ENCODE measurements at places on chromosomes 5 and 9. TPM values are rescaled to one million over a fixed set of nuclear protein-coding genes. Genes with fewer than 3 reads are reported as not detected.

The EPB41L4B gene
- total RNA-seq: 70.5 TPM

The PCDHGA2 gene
- 6.4 TPM for total RNA-seq

The ZNF79 gene
- total RNA-seq: 12.8 TPM

The HSD17B4 gene
- 615 TPM for total RNA-seq

The KCTD16 gene
- total RNA-seq: 2.5 TPM

The OTP gene
- total RNA-seq: not detected

The SPATA6L gene
- 14.3 TPM for total RNA-seq

DNA sequence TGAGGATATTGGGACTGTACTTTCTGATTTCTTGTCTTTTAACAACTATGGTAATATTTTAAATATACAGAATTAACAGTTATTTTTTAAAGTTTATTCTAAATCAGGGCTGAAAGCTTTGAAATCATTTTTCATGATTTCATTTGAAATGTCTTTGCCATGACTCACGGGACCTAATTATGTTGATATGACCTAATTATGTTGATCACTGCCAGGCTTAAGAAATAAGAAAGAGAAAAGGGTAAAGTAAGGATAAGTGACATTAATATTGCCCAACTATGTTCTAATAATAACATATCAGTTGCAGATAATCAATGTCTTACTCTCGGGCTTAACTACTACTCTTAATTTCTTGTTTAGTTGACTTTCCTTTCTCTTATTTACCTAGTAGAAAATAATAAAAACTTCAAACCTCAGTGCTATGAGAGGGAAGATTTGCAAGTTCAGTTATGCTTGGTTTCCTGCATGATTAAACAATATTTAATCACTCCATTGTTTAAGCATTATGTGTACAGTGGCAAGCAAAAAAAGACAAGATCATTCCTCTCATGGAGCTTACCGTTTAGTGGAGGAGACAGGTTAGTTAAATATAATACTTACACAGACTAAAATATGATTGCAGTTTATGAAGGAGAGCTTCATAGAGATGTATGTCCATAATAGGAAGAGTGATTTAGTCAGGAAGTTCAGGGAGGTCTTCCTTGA is 67.0 kb upstream of the EIF4EBP3 start:
- H3K27ac ChIP-seq: no peak overlapping the region
- H3K27me3 ChIP-seq: no peaks in the 10 kb centered on the region
- H3K36me3 ChIP-seq: peaks cover 13% of the 10 kb centered on the region
- DNase-seq: no peak

- no peak for DNase-seq
- H3K4me3 ChIP-seq: no peak overlapping the region
- H3K4me1 ChIP-seq: no peaks in the 10 kb centered on the region
- no peaks in the 10 kb centered on the region for H3K27me3 ChIP-seq
Observed at GRCh38 chr5:134088291-134088690, 26.2 kb upstream of the TCF7 start.

- H3K27me3 ChIP-seq: no peaks in the 10 kb centered on the region
- no peaks in the 10 kb centered on the region for H3K4me1 ChIP-seq
- H3K4me3 ChIP-seq: no peak overlapping the region
- DNase-seq: no peak
- no peaks in the 10 kb centered on the region for H3K36me3 ChIP-seq
- no peak overlapping the region for H3K27ac ChIP-seq
Observed at GRCh38 chr9:78986446-78986845, 585.3 kb upstream of the TLE4 start.

- H3K36me3 ChIP-seq: no peaks in the 10 kb centered on the region
- no peaks in the 10 kb centered on the region for H3K27me3 ChIP-seq
- H3K4me1 ChIP-seq: peaks cover 48% of the 10 kb centered on the region
- H3K4me3 ChIP-seq: no peak overlapping the region
- H3K27ac ChIP-seq: peak overlapping the region; percentile 96
Observed at GRCh38 chr9:35910613-35911359, 1.5 kb downstream of the SPAAR start.

DNA sequence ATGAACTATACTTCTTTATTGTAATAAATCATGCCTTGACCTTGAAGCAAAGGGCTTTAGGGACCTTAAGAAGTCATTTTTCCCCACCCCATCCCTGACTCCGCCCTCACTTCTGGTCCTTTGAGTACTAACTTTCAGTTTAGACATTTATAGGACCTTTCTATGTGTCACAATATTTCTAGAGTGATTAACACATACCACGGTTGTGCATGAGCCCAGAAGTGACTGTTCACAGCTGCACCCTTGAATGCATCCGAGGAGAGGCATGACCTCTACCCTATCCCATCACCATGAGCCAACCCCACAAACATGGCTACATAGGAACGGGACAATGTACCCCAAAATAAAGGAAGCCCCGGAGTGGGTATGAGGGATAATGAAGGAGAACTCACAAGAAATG is 160.3 kb downstream of the HSD17B3 start:
- H3K27ac ChIP-seq: no peak overlapping the region
- no peak overlapping the region for H3K4me3 ChIP-seq
- DNase-seq: no peak

GRCh38 chr9:105416840-105417239 is 31.0 kb upstream of the FSD1L start:
- DNase-seq: no peak
- H3K4me1 ChIP-seq: peaks cover 5% of the 10 kb centered on the region
- H3K4me3 ChIP-seq: no peak overlapping the region
- no peaks in the 10 kb centered on the region for H3K27me3 ChIP-seq
- no peak overlapping the region for H3K27ac ChIP-seq

- H3K36me3 ChIP-seq: no peaks in the 10 kb centered on the region
- peak; percentile 15 for DNase-seq
- H3K27ac ChIP-seq: no peak overlapping the region
Observed at GRCh38 chr9:1083325-1083913, 33.3 kb downstream of the DMRT2 start.

DNA sequence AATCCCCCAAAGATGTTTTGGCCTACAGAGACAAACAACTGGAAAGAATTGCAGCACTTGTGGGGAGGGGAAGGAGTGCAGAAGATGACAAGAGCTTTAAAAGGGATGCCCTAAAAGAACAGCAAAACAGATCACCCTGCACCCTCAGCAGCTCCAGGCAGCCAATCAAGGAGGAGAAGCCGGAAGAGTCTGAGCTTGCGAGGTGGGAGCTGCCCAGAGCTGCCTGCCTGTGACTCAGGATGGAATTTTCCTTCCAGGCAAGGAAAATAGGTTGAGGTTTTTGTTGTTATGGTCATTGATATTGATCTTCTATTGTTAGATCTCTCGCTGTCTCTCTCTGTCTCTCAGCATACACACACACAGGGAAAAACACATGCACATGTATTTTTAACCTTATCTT is 70.3 kb upstream of the MAP1B start:
- no peak overlapping the region for H3K27ac ChIP-seq
- H3K4me1 ChIP-seq: no peaks in the 10 kb centered on the region
- H3K4me3 ChIP-seq: no peak overlapping the region
- H3K27me3 ChIP-seq: no peaks in the 10 kb centered on the region

DNA sequence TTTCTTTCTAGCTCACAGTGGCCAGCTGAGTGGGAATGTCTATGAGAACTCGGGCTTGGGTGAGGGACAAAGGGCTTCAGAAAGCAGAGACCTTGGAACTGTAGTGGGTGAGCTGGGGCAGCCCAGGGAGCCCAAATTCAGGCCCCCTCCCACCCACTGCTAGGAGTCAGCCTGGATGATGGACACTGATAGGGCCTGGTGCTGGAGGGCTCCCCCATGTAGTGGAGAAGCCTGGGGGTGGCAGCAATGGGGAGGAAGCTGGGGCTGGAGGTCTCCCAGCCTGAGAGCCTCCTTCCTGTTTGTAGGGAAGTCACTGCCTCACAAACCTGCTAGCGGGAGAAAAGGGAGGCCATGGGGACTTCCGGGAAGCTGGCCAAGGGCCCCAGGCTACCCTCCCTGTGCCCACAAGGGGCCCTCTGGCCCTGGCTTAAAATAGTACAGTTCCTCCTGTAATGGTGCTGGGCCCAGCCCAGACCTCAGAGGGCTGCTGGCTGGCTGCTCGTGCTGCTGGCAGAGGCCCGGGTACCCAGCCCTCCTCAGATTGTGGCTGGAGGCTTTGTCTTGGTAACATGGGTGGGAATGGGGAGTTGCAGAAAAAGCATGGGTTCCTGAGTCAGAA is 6.3 kb upstream of the NR5A1 start:
- no peak overlapping the region for H3K4me3 ChIP-seq
- no peaks in the 10 kb centered on the region for H3K4me1 ChIP-seq
- H3K36me3 ChIP-seq: no peaks in the 10 kb centered on the region
- H3K27ac ChIP-seq: no peak overlapping the region
- no peaks in the 10 kb centered on the region for H3K27me3 ChIP-seq

- H3K4me3 ChIP-seq: no peak overlapping the region
- no peak for DNase-seq
- no peaks in the 10 kb centered on the region for H3K36me3 ChIP-seq
- H3K4me1 ChIP-seq: no peaks in the 10 kb centered on the region
- no peaks in the 10 kb centered on the region for H3K27me3 ChIP-seq
Observed at GRCh38 chr9:119838210-119838609, 469.0 kb upstream of the BRINP1 start.

DNA sequence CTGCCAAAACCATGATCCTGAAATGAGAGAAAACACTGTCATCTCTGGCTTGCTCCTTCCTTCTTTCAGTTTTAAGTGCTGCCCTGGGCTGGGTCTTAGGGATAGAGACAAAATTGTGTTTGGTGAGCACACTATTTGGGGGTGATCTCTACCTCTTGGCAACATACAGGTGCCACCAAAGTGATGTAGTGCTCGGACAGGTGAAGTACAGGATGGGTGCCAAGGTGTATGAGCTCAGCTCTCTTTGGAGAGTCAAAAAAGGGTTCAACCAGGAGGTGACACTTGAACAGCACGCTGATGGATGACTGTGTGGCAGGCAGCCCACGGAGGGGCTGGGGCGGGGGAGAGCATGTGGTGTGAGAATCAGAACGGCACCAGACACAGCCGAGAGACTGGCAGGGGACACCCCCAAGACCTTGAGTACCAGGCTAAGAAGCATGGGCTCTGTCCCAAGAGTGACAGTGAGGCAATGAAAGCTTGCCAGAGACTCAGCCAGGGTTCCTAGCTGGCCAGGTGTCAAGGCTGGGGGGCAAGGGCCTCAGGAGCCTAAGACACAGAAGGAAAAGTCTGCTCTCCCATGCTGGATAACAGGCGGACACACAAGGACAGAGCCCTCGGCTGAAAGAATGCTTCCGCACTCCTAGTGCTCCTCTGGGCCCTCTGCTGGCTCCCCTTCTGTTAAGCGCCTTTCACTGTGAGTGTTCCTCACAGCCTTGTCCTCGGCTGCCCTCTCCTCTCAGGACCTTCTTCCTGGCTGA is 2.5 kb downstream of the NHP2 start:
- DNase-seq: peak; percentile 21
- no peaks in the 10 kb centered on the region for H3K27me3 ChIP-seq
- no peak overlapping the region for H3K27ac ChIP-seq
- H3K36me3 ChIP-seq: peaks cover 44% of the 10 kb centered on the region
- no peak overlapping the region for H3K4me3 ChIP-seq

GRCh38 chr5:61254969-61255555 is 77.0 kb upstream of the ZSWIM6 start:
- no peak for DNase-seq
- peaks cover 9% of the 10 kb centered on the region for H3K4me1 ChIP-seq
- no peaks in the 10 kb centered on the region for H3K27me3 ChIP-seq
- no peak overlapping the region for H3K27ac ChIP-seq

- no peak overlapping the region for H3K4me3 ChIP-seq
- no peak for DNase-seq
- H3K36me3 ChIP-seq: no peaks in the 10 kb centered on the region
- H3K27me3 ChIP-seq: no peaks in the 10 kb centered on the region
- H3K27ac ChIP-seq: no peak overlapping the region
Observed at GRCh38 chr9:93253633-93254032, 69.7 kb downstream of the WNK2 start.
